ENCODE measurements at places on chromosomes 13 and 19.

GRCh38 chr13:92510416-92510815, 716.2 kb upstream of the GPC6 start:
- DNase-seq, result no peak

GRCh38 chr19:2949939-2950285, 5.1 kb upstream of the ZNF77 start:
- DNase-seq, result no peak

DNA sequence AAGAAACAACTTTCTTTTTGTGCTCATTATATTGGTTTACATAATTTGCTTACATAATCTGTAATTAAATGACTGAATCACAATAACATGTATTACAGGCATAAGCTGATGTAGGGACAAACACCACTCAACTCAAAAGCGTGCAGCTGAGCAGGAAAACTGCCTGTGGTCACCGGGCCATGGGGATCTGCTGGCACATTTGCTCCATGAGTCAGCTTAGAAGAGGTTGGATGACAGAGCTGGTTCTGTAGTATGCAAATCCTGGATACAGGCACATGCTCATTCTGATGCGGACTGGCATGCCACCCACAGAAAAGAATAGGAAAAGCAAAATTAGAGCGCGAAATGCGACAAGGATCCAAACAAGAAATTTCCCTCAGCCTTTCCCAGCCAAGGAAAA, 128.6 kb downstream of the USP12 start:
- DNase-seq, result no peak

DNA sequence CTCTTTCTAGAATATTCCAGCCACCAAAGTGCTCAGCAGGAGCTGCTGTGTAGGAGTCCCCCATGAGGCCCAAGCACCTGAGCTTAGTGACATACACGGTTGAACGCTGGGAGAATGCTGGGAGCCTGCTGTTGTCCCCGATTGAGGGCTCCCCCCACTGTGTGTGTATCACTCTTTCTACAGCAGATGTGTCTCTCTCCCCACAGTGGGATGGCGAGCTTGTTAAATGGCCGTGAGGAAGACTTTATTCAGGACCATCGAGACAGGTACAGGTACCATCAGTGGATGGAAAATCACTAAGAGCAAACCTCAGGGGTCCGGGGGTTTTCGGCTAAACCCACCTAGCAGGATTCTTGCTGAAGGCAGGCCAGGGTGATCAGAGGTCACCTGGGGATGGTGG, 22.7 kb downstream of the EPN1 start:
- no peak for DNase-seq

DNA sequence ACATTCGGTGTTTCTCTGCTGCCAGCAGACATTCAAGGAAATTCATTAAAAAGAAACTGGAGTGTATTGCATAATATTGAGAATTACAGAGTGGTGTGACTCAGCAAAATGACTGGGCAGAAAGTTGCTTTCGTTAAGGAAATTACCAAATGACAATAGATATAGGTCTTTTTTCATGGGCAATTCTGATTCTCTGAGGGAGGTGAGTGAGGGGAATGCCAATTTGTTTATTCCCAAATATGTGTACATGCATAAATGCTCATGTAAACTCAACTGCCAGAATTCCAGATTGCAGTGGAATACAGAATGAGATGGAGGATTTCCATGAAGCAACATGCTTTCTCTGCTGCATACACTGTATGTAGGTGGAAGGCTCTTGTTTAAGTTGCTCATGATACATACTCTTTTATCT, 1730.1 kb downstream of the SLITRK5 start:
- no peak for DNase-seq

- no peak for DNase-seq
These were observed 121.8 kb downstream of the TBC1D4 start for GRCh38 chr13:75360170-75360569.

- DNase-seq, result no peak
These were observed 3.5 kb upstream of the EPHX3 start for GRCh38 chr19:15235781-15236180.

DNA sequence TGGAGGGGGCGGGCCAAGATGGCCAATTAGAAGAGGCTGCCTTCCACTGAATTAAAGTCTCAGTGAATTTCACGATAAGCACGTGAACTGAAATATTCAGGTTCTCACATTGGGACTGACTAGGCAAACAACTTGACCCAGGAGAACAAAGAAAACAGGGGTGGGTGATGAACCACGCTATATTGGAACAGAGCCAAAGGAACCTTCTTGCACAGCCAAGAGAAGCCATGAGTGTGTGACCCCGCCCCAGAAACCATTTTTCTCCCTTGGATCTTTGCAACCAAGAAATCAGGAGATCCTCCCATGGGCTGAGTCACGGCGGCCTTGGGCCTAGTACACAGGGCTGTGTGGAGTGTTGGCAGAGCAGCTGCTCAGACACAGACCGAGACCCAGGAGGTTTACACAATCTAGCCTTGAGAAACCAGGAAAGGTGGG, 36.8 kb downstream of the ERICH4 start:
- DNase-seq, result no peak

DNA sequence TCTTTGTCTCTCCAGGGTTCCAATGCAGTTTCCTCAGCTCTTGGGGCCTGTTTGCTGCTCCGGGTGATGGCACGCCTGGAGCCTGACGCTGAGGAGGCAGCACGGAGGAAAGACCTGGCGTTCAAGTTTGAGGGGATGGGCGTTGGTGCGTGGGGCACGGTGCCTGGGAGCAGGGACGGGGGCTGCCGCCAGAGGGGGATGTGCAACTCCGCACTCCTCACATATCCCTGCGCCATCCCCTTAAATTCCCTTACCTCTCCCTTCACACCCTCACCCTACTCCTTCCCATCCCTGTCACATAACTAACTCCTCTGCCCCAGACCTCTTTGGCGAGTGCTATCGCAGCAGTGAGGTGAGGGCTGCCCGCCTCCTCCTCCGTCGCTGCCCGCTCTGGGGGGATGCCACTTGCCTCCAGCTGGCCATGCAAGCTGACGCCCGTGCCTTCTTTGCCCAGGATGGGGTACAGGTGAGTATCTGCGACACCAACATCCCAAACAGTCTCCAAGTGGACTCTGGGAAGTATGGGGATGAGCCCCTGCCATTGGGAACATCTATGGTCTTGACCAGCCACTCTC, 31.1 kb downstream of the TRPM4 start:
- DNase-seq, result no peak

- no peak for DNase-seq
These were observed 3.7 kb upstream of the SBK2 start for GRCh38 chr19:55540619-55541018.

- DNase-seq, result no peak
These were observed 7.3 kb downstream of the GPR183 start for GRCh38 chr13:99299920-99300341.

- no peak for DNase-seq
These were observed 10.8 kb upstream of the CCNA1 start for GRCh38 chr13:36421447-36421846.

GRCh38 chr13:92221916-92222315, 823.5 kb downstream of the GPC5 start:
- no peak for DNase-seq

DNA sequence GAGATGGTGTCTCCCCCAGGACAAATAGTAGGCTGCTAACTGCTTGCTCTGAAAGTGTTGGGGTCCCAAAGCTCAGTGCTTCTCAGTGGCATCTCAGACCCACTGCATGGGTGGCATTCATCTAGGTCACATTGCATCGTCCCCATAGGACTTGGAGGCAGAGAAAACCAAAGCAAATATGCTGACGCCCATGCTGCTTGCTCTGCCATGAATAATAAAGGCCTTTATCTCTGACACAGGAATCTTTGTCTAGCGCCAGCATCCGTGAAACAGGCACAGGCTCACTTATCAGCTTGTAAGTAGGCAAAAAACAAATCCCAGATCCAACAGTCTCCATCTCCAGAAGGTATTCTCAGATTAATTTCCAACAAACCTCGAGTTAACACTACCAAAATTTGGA, 18.9 kb upstream of the IPO5 start:
- no peak for DNase-seq

DNA sequence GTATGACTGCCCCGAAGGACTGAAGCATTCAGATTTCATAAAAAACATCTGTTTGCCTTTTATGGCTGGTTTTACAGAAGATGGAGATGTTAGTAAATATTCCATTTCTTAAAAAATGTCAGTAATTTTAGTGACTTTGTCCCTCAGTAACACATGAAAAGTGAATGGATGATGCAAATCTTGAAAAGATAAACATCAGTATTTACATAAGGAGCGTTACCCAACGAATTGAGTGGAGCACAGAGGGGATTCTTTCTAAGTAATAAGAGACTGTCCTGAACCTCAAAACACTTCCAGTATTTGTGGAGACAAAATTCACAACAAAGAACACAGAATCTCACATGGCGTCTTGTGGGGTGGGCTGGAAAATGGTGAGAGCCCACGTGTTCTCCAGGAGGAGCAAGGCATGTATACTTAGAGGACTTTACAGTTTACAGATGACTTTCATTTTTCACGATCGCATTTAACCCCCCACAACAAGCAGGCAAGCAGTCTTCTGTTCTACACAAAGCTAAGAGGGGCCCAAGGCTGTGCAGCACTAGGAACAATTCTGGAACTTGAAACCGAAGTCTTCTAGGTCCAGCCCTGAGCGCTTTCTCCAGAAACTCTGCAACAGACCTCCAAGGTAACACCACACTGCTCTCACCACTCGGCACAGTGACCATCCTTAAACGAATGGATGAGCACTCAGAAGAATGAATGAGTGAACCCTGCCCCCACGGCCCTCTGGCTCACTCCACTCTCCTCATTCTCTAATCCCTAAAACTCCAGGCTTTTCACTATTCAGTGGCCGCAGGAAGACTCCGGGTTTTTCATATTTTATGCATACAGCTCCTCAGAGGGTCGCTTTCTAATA, 709.8 kb downstream of the UQCRFS1 start:
- DNase-seq, result no peak

- no peak for DNase-seq
These were observed 77.4 kb upstream of the FARP1 start for GRCh38 chr13:98065468-98065867.
